Natural killer cell treated with Interleukin-12 subunit alpha and Interleukin-12 subunit beta and Interleukin-15 and Interleukin-18, amount 100 ng/mL, for 72 hours (primary cell): ENCODE measurements at places on chromosomes 16 and 17.

DNA sequence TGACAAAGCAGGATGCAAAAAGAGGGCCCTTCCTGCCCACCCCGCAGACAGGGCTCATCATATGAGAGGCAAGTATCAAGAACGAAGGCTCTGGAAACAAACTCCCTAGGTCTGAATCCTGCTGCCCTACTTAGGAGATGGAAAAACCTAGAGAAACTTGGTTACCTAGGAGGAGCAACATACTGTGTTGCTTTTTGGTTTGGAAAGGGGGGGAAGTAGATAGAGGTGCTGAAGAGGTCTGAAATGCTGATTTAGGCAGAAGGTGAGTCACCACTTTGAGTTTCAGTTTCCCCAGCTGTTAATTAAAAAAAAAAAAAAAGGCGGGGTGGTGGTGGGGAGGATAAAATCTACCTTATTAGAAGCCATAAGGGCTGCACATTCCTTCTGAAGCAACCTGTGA is 1.5 kb downstream of the N4BP1 start:
- DNase-seq, result no peak

GRCh38 chr16:87581857-87582215 is 20.5 kb upstream of the JPH3 start:
- no peak for DNase-seq

DNA sequence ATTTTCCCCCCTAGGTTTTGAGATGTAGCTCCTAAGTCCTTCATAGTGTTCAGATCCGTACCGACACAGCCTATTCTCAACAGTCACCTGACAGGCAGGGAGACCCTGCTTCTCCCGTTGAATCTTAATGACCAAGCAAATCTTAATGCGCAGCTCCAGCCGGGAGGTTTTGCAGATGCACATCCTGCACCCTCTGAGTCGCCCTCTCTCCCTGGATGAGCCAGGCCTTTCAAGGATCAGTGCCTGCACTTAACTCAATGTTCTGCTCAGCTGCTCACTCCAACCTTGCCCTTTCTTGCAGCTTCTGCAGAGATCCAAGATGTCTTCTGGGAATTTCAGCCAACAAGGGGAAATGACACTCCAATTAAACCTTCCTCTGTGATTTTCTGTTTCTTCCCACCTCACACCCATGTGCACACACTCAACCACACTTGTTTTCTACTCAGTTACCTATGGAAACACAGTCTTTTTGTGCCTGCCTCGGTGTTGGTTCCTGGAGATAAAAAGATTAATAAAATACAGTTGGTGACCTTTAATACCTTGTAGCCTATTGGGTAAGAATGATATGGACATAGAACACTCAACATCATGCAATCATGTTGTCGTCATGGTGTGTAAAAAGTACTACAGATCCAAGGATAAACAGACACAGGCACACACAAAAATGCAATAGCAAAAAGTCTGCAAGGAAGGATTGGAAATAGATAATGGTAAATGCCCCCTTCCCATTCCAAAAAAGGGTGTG is 76.9 kb upstream of the DYNLRB2 start:
- no peak for DNase-seq

GRCh38 chr16:14203166-14203565 is 132.0 kb downstream of the MRTFB start:
- DNase-seq, result no peak

DNA sequence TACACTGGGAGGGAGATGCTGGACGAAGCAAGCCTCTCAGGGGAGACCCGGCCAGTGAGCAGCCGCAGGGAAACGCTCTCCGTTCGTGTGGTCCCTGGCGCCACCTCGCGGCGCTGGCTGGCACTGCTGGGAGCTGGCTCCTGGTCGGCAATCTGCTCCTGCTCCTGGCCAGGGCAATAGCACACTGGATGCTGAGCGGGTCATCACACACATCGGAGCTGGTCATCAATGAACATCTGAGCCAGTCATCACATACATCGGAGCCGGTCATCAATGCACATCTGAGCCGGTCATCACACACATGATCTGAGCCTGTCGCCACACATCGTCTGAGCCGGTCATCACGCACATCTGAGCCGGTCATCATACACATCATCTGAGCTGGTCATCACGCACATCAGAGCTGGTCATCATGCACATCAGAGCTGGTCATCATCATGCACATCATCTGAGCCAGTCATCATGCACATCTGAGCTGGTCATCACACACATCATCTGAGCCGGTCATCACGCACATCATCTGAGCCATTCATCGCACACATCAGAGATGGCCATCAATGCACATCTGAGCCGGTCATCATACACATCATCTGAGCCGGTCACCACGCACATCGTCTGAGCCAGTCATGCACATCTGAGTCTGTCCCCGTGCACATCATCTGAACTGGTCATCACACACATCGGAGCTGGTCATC is 217.3 kb downstream of the RBFOX3 start:
- DNase-seq, result no peak

GRCh38 chr17:69539781-69540319 is 125.4 kb downstream of the MAP2K6 start:
- DNase-seq, result no peak

GRCh38 chr17:3556916-3557767 is 470 bp downstream of the TRPV3 start:
- peak; percentile 56 for DNase-seq

DNA sequence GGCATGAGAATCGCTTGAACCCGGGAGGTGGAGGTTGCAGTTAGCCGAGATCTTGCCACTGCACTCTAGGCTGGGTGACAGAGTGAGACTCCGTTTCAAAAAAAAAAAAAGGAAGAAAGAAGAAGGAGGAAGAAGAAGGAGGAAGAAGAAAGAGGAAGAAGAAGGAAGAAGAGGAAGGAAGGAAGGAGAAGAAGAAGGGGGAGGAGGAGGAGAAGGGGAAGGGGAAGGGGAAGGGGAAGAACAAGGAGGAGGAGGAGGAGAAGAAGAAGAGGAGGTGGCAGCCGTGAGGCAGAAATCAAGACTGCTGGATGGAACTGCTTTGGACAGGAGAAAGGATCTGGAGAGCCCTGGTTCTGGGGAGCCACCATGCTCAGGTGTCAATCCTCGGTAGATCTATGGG is 29.7 kb upstream of the PEMT start:
- DNase-seq, result no peak

DNA sequence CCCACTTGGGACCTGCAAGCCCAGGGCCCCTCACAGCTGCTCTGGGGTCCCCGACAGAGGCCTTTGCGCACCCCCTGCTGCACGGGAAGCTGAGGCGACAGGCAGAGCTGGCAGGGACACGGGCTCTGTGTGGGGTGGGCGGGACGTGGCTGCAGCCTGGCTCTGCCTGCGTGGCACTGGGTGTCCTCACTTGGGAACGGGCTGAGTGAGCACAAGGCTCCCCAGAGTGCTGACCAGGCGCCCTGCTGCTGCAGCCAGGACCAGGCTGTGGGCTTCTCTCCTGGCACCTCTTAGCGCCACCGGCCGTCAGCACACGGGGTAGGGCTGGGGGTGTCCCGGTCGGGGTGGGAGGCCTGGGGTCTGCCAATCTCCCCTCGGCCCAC is 6.6 kb downstream of the C1QTNF8 start:
- DNase-seq, result no peak

DNA sequence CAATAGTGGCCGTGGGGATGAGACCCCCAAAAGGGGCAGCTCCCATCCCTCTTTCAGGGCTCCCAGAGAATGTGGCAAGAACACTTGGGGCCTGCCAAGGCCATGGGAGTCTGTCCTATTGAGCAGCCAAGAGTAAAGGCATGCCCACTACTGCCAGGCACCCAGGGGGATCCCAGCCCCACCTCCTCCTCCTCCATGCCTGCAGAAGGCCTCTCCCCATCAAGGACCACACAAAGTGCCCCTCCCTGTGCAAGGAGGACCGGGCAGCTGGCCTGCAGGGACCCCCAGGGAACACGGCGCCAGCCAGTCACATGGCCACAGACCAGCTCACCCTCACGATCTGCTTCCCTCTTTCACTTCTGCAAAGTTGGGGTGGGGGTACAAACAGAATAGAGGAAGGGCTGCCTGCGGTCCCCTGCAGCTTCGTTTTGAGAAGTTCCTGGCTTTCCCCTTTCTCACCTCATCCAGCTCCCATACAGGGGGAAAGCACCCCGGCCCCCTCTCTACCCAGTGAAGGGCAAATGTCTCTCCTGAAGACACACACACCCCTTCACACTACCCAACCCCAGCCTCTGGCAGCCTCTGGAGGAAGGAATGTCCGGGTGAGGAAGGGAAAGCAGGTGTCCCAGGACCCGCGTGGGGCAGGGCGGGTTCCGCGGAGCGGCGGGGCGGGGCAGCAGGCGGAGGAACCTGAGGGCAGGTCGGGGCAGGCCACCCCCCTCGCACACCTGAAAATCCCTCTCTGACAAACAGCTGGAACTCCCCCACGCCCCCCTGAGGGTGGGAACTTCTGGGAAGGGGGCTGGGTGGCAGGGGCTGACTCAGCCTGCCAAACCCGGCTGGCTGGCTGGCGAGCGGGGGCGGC is 2.0 kb downstream of the PPP1R9B start:
- peak; percentile 80 for DNase-seq

- no peak for DNase-seq
These were observed 1.9 kb upstream of the NUP93 start for GRCh38 chr16:56728027-56728426.

- DNase-seq, result no peak
These were observed at the start of gene CAVIN1 for GRCh38 chr17:42422958-42423712. CAVIN1 (minus strand) TSS chr17:42423256; CDS start chr17:42423097, 159 bp downstream.

DNA sequence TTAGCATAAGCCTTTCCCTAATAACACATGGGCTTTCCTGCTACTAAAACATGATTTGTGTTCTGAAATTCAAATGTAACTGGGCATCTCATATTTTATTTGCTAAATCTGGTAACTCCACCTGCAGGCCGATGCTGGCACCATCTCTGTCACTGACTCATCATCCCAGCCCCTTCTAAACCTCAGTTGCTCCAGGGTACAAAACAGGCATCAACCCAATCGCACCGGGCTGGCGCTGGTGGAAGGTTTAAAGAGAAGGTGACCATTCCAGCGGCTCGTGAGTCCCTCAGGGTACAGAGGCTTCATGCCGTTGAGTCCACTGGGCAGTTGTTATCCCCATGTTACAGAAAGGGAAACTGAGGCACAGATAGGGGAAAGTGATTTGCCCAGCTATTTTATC is 27.1 kb downstream of the PPL start:
- no peak for DNase-seq

DNA sequence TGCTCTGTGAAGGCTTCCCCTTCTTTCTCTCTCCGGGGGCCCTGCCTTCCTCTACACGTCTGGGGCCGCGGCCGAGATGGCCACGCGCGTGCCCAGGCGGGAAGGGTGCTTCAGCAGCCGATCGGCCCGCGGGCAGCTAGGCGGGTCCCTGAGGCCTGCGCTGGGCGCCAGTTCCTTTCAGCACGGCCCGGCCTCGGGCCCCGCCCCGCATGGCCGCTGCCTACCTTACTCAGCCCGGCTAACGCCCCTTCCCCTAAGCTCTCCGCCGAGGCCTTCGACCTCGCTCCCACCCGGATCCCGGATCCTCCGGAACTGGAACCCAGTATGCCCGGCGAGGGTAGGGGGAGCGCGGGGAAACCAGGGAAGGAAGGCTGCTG is 335 bp downstream of the TMEM11 start:
- DNase-seq, result peak; percentile 64

DNA sequence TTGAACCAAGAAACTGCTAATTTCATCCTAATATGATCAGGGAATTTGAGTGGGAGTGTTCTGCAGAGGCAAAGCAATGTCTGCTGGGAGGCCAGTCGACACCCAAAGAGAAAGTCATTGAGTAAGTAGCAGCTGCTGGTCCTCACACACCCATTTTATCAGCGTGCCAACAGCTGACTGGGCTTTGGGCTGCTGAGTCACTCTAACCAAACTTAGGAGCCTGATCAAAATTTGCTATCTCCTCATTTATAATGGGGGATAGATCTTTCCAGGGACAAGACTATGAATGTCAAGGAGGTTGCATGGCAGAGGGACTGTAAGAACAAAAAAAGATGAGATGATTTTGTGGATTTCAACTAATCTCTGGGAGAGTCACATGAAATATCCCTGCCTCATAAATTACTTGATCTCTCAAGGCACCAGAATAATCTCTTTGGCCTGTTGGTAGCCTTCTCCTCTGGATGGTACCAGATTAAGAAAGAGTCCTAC is 32.9 kb downstream of the CPSF4L start:
- DNase-seq, result peak; percentile 64

DNA sequence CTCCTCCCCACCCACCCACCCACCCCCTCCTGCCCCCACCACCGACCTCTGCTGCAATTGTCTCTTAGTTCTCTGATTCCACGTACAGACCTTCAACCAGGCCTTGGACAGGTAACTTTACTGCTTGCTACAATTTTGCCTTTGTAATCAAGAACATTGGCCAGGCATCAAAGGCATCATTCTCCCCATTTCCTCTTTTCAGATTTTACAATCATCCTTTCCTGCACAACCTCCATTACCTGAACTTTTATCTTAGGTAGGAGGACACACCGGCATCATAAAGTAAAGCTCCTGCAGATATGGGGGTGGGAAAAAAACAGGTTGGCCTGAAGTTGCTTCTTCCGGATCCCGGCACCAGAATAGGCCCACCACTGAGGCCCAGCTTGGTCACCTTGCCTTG is 25.7 kb upstream of the SUPT4H1 start:
- DNase-seq, result no peak

GRCh38 chr16:14668556-14669223 is 25.4 kb downstream of the PLA2G10 start:
- DNase-seq, result no peak

DNA sequence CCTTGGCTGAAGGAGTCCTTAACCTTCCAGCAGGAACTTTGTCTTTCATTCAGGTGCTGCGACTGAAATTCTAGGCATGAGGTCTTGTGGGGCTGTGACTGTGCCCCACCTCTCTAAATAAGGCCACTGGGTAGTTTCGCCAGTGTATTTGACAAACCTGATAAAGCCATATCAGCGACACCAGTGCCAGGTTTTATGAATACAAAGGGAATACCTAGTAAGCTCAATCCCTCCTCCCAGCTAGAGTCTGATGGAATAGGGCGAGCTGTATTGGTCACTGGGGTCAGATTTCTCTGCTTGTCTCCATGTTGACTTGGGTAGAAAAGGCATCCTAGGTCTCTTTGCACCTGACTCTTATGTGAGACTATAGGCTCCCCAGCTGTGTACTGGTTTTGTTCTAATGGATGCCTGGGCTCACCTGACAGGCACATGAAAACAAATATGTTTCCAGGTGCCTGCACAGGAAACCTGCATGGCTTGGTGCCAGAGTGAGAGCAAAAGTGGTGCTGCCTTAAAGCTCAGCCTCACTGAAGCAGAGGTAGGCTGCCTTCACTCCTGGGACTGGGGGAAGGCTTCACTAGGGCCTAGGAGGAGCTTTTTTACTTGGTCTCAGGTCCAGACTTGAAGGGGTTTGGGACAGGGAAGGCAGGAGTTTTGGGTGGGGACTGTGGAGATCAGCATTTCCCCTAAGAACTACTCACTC is 8.3 kb downstream of the SLC7A6 start:
- no peak for DNase-seq
